Left lung (tissue), 14 donors: ENCODE measurements at places on chromosomes 1 and 21. TPM values are rescaled to one million over a fixed set of nuclear protein-coding genes. Genes with fewer than 3 reads are reported as not detected.

GRCh38 chr1:223748773-223749733 is 36.7 kb downstream of the CAPN2 start:
- H3K27ac ChIP-seq = peak overlapping the region; percentile 63
- peaks cover 8% of the 10 kb centered on the region for H3K4me1 ChIP-seq
- peaks cover 90% of the 10 kb centered on the region for H3K36me3 ChIP-seq
- peak overlapping the region; percentile 34 for H3K4me3 ChIP-seq
- no peaks in the 10 kb centered on the region for H3K27me3 ChIP-seq
- DNase-seq = peak; percentile 61

DNA sequence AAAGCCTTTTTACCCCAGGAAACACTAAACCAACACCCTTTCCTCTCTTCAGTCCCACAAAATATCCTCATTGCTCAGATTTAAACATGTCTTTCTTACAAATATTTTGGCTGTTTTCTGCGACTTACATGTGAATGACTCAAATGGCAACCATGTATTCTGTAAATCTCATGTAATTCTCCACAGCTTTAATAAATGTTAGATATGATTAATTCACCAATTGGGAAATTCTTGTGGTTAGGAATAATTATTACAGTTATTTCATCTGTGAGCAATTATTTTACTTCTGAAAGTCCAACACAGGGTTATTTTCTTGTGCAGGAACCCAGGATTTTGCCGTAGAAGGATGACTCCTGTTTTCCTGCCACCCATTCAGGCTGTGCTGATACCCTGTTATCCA is 431.5 kb downstream of the LMO4 start:
- no peak for DNase-seq
- H3K27me3 ChIP-seq = no peaks in the 10 kb centered on the region
- H3K4me1 ChIP-seq = no peaks in the 10 kb centered on the region
- no peak overlapping the region for H3K4me3 ChIP-seq

- no peak overlapping the region for H3K27ac ChIP-seq
- no peaks in the 10 kb centered on the region for H3K4me1 ChIP-seq
- DNase-seq = no peak
- H3K27me3 ChIP-seq = no peaks in the 10 kb centered on the region
- H3K36me3 ChIP-seq = no peaks in the 10 kb centered on the region
- no peak overlapping the region for H3K4me3 ChIP-seq
Observed at GRCh38 chr1:70077066-70077465, 128.3 kb downstream of the LRRC40 start.

SPATA6 gene
- total RNA-seq = 18.4 TPM

- no peaks in the 10 kb centered on the region for H3K27me3 ChIP-seq
- H3K27ac ChIP-seq = no peak overlapping the region
- peaks cover under 1% of the 10 kb centered on the region for H3K36me3 ChIP-seq
- H3K4me3 ChIP-seq = no peak overlapping the region
Observed at GRCh38 chr1:25549273-25550154, 6.1 kb downstream of the LDLRAP1 start.

GOLPH3L gene
- 38.2 TPM for total RNA-seq

GRCh38 chr1:229107304-229107815 is 163.6 kb upstream of the RAB4A start:
- no peaks in the 10 kb centered on the region for H3K36me3 ChIP-seq
- no peaks in the 10 kb centered on the region for H3K27me3 ChIP-seq
- H3K4me3 ChIP-seq = no peak overlapping the region
- H3K27ac ChIP-seq = no peak overlapping the region

DNA sequence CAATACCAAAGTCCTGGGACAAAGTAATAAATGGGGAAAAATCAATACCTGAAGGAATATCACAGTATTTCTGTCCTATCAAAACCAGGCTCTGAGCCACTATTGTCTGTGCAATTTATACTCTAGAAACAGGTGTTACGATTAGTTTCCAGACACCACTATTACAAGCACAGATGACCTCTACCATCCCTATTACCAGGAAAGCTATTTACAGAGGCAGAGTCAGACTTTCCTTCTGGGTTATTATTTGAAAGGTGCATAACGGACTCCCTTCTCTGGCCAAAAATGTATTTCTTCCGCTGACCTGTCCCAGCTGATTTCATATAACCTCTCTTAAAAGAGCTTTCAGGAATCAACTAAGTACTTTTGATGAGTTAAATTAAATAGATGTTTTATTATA is 154.6 kb upstream of the LRRC7 start:
- H3K27ac ChIP-seq = no peak overlapping the region
- no peaks in the 10 kb centered on the region for H3K36me3 ChIP-seq
- H3K4me1 ChIP-seq = no peaks in the 10 kb centered on the region

DNA sequence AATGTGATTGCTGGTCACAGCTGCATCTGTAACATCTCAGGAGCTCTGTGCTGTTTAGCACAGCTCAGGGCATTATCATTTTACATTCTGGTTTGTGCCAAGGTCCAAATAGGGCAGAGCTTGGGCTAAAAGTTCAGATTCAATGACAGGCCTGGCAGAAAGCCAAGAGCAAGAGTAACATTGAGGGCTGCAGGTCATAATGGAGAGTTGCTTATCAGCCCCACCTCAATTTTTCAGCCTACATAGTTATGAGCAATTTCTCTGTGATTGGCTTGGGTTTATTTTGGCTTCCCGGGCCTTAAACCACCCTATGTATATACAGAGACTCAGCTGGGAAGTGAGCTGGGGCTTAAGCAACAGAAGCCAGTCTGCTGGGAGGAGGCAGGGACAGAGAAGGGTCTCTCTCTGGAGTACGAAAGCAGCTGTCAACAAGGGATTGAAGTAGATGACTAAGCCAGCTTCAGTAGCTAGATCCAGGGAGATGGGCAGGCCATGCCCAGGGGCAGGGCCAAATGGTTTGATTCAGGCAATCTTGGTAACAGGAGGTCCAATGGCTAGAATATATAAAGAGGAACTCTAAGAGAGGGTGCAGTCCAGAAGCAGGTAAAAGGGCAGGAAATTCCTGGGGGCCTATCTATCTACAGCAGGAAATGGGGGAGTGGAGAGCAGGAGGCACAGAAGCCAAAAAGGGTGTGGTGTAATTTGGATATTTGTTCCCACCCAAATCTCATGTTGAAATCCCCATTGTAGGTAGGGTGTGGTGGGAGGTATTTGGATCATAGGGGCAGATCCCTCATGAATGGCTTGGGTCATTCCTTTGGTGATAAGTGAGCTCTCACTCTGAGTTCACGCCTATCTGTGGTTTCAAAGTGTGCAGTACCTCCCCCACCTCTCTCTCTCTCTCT is 49.0 kb downstream of the BRINP2 start:
- no peak overlapping the region for H3K4me3 ChIP-seq
- no peaks in the 10 kb centered on the region for H3K36me3 ChIP-seq
- no peak overlapping the region for H3K27ac ChIP-seq
- no peak for DNase-seq

HNRNPU gene
- total RNA-seq = 248 TPM

MYOC gene
- total RNA-seq = not detected

GRCh38 chr1:244010703-244011123 is 40.4 kb upstream of the ZBTB18 start:
- DNase-seq = no peak
- H3K4me1 ChIP-seq = no peaks in the 10 kb centered on the region
- no peak overlapping the region for H3K4me3 ChIP-seq
- H3K27me3 ChIP-seq = no peaks in the 10 kb centered on the region

- DNase-seq = no peak
- H3K4me1 ChIP-seq = peaks cover 70% of the 10 kb centered on the region
- no peaks in the 10 kb centered on the region for H3K27me3 ChIP-seq
- no peak overlapping the region for H3K4me3 ChIP-seq
- no peaks in the 10 kb centered on the region for H3K36me3 ChIP-seq
Observed at GRCh38 chr1:150606463-150607142, 22.8 kb downstream of the ENSA start.

DNA sequence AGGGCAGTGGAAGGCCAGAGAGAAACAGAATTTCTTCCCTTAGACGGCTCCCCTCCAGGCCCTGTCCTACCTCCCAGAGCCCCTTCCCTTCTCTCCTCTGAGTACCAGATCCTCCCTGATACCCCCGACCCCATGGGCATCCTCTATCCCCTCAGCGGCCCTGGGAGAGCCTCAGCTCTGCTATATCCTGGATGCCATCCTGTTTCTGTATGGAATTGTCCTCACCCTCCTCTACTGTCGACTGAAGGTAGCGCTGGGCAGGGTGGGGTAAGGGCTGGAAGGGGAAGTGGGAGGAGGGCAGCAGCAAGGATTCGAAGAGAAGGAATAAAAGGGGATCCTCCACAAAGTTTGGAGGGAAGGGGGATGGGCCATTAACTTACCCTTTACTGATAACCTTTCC is 2.7 kb downstream of the FCER1G start:
- no peaks in the 10 kb centered on the region for H3K36me3 ChIP-seq
- peaks cover 46% of the 10 kb centered on the region for H3K4me1 ChIP-seq
- no peaks in the 10 kb centered on the region for H3K27me3 ChIP-seq
- DNase-seq = no peak
- no peak overlapping the region for H3K27ac ChIP-seq

DNA sequence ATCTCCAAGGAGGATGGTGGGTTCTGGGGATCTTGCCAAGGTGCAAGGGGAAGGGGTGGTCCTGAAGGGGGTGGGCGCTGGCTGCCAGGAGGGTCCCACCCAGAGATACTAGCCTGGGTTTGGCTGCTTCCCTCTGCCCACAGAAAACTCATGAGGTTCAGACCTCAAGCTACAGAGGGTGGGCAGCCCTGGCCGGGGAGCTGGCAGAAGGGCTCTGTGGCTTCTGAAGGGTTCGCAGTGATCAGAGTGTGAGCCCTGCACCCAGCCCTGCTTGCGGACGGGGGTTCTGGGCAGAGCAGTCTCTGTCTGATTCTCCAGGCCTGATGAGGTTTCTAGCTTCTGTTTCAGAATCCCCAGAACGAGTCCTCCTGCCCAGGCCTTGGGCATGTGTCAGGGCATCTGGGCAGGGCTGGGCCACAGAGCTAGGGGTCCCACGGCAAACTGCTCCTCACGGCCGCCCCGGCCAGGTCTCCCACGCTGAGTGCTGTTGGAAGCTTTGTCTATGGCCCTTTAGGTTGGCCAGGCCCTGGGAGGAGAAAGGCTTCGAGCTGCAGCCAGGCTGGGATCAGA is 635 bp upstream of the MMEL1 start:
- no peak for DNase-seq
- no peak overlapping the region for H3K27ac ChIP-seq
- H3K4me3 ChIP-seq = no peak overlapping the region

DNA sequence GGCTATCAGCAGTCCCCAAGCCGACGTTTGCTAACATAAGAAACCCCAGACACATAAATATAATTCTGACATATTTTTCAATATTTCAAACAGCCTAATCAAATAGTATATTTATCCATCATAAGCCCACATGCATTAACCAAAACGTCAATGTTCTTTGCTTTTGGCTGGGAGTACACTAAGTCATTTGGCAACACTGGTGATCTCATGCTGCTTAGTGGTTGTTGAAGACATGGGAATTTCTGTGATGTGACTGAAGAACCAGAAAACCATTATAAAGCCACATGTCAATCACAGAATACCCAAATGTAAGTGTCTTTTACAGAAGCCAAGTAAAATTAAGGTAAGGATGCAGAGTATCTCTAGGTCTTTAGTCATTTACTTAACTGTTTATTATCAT is 57.6 kb downstream of the PLPPR5 start:
- no peaks in the 10 kb centered on the region for H3K27me3 ChIP-seq
- no peak overlapping the region for H3K4me3 ChIP-seq
- H3K27ac ChIP-seq = no peak overlapping the region
- H3K36me3 ChIP-seq = no peaks in the 10 kb centered on the region
- no peaks in the 10 kb centered on the region for H3K4me1 ChIP-seq

GRCh38 chr1:14668538-14668937 is 70.1 kb downstream of the KAZN start:
- H3K4me1 ChIP-seq = no peaks in the 10 kb centered on the region
- no peaks in the 10 kb centered on the region for H3K27me3 ChIP-seq
- no peak for DNase-seq
- H3K36me3 ChIP-seq = no peaks in the 10 kb centered on the region
- H3K27ac ChIP-seq = no peak overlapping the region

LRRC71 gene
- 0.38 TPM for total RNA-seq

DNA sequence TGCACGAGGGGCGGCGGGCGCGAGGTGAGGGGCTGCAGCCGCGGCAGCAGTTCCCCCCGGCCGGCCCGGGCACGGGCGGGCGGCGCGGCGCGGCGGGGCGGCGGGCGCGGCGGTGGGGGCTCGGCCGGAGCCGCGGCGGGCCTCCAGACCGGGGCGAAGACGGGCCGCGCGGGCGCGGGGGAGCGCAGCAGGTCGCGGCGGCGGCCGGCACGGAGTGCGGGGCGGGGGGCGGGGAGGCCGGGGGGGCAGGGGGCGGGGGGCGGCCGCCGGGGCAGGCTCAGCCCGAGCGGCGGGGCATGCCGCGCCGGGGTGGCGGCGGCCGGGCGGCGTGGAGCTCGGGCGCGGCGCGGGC is 311 bp downstream of the IRF2BP2 start:
- peak overlapping the region; percentile 44 for H3K4me3 ChIP-seq
- H3K4me1 ChIP-seq = peaks cover 70% of the 10 kb centered on the region
- no peaks in the 10 kb centered on the region for H3K36me3 ChIP-seq
- peak overlapping the region; percentile 98 for H3K27ac ChIP-seq

DNA sequence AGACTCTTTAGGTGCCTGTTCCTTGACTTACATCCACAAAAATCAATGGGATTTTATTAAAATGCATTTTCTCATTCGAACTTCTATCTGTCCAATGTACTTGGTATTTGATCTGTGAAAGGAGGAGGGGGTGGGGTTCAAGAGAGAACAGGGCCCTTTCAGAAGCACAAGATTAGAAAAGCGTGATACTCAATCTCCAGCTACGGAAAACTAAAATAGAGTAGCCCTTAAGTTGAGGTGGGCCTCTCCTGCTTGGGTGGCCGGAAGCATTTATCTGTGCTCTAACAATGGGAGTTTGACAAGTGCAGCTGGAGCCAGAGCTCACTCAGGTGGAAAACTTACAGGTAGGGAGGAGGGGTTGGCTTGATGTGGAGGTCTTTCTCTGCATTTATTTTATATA is 462 bp upstream of the RXRG start:
- no peak overlapping the region for H3K27ac ChIP-seq
- H3K4me3 ChIP-seq = no peak overlapping the region
- peaks cover 58% of the 10 kb centered on the region for H3K27me3 ChIP-seq
- DNase-seq = no peak

DNA sequence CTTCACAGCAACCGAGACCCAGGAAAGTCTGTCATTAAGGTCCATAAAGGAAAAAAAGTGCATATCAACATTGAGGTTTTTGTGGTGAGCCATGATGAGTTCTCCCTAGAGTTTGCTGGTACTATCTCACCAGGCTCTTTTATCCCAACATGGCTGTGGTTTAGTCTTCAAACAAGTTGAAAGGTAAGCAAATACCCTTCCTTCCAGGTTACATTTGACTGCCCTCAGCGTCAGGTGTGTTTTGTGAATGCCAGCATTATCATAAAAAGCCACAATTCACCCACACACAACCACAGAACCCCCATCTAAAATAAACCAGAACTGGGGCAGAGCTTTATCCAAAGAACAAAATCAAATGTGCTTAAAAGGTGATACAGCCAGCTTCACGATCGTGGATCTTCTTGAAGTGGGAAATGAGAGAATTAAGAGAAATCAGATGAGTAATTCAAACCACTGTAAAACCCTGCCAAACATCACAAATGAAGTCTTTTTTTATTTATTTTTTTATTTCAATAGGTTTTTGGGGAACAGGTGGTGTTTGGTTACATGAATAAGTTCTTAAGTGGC is 64.7 kb downstream of the SETD4 start:
- H3K36me3 ChIP-seq = no peaks in the 10 kb centered on the region
- peaks cover 17% of the 10 kb centered on the region for H3K27me3 ChIP-seq
- DNase-seq = no peak
